ENCODE measurements at places on chromosomes 5 and 9.

- no peak for DNase-seq
These were observed 1106.4 kb downstream of the CDH18 start for GRCh38 chr5:18881615-18882014.

GRCh38 chr9:130201399-130201873 is 29.2 kb downstream of the NCS1 start:
- DNase-seq, result no peak

- no peak for DNase-seq
These were observed 180.2 kb downstream of the ALDH1A1 start for GRCh38 chr9:72772661-72773060.

DNA sequence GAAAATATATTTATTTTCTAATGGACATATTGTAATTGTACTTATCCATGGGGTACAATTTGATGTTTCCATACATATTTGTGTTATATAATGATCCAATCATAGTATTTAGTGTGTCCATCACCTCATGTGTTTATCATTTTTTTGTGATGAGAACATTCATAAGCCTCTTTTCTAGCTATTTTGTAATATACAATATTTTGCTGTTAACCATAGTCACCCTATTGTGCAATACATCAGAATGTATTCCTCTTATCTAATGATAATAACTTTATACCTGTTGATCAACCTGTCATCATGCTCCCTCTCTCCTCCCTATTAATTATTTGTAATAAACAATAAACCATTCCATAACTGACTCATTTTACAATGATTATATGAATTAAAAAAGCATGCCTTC is 93.2 kb downstream of the ISL1 start:
- no peak for DNase-seq

DNA sequence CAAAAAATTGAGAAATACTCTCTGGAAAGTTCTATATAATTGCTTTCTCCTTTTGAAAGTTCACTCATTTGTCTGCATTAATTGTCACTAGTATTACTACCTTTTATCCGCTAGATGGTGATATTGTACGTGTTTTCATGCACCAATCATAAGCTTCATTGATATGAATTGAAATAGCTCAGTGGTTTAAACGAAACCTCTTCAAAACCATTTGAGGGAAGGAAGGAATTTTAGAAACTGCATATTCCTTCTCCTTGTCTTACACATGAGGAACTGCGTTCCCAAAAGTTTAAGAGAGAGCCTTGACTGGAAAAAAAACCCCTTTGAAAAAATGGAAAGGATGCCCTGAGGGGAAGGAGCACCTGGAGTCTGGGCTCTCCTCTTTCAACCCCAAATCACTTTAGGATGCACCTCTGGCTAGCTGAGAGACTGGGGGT is 98.6 kb downstream of the YTHDC2 start:
- peak; percentile 24 for DNase-seq

- DNase-seq, result no peak
These were observed 37.1 kb downstream of the FAM13B start for GRCh38 chr5:137995749-137996128.

GRCh38 chr5:66884564-66885243 is 288.5 kb downstream of the MAST4 start:
- no peak for DNase-seq

- no peak for DNase-seq
These were observed 18.5 kb downstream of the CCDC69 start for GRCh38 chr5:151205411-151205810.

- DNase-seq, result no peak
These were observed 203.1 kb upstream of the EFNA5 start for GRCh38 chr5:107873877-107874276.

DNA sequence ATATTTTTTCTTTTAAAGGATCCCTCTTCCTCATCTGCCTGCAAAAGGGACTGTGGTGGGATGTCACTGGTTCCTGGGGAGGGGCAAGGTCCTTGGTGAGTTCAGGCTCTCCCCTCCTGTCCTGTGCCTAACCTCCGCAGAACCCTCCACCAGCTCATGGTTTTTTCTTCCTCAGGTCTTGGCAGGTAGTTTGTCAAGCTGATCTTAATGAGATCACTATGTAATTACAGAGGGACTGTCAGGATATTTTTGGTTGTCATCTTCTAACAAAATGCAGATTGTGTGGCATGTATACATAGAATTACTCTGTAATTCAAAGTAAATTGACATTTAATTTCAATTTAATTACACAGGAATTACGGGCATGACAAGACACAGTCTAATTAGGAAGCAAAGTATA is 150.3 kb upstream of the SEMA6A start:
- DNase-seq, result no peak

DNA sequence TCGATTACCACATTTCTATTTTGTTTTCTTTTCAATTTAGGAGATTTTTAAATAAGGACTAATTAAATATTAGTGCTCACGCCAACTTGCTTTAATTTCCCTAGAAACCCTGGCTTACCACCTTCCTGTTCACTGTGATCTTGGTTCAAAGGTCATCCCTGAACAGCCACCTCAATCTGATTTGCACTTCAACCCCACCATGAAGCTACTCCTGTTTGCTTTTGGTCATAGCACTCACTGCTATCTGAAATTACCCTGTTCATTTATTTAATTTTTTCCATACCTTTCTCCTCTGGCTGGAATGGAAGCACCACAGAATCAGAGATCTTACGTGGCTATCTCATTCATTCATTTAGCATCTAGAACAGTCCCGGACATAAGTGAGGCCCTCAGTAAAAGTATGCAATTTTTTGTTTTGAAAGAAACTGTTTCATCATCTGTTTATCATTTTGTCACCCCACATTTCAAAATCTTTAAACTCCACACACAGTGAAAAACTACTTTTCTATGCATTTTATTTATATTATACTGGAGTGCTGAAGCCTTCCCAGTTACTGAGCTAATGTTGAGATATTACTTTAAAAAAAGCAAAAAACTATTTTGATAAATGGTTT is 17.2 kb upstream of the ADAMTSL1 start:
- no peak for DNase-seq

- no peak for DNase-seq
These were observed 61.2 kb upstream of the CNOT6 start for GRCh38 chr5:180433032-180433422.

DNA sequence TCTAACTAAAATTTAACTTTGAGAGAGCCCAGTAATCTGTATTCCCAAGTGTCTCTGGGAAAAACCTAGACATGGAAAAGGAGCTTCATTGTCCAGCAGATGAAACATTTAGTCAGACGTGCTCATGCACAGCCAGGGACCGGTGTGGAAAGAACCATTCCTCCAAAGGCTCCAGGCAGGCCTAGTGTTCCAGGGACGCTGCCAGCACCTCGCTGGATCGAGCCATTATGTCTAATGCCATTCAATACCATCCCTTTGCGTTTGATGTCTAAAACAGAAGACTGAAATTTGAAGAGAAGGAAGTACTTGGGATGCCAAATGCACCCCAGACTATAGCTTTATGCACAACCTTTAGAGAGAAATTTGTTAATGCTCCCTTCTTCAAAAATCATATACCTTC is 1.4 kb upstream of the CHSY3 start:
- DNase-seq, result no peak

DNA sequence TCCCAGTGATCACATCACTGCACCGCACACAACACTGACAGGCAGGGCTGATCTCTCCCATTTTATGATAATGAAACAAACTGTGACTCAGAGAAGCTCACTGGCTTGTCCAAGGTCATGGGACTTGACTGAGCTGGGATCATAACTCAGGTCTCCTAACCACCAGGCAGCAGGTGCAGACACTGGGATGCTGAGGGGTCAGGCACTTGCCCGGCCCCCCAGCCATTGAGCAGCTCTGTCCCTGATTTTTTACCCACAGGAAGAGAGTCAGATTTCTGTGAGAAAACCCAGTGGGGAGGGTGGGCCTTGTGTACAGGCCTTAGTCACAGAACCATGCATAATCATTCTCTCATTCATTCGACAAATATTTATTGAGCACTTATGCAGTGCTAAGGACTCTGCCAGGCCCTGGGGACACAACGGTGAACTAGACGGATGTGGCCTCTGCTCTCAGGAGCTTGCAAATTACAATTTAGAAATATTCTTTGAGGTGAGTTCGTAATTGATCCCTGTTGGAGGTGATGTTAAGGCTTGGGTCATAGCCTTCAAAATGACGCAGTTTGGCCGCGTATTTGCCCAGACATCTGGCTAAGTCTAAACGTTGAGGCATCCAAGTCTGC is 54.5 kb upstream of the TGFBR1 start:
- DNase-seq, result no peak

DNA sequence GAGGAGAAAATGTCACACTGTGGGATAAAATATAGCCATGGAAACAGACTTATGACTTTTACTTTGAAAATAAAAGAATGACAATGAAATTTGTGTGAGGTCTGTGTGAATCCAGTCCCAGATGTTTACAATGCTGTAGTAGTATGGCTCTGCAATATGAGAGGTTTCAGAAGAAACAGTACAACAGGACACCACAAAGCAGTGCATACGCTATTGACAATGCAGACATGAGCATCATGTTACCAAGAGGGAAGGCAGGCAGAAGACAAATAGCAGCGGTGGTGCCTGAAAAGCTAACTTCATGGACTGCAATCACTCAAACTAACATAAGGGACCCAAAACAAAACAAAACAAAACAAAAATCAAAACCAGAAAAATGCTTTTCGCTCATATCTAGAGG is 1.8 kb downstream of the FGF10 start:
- no peak for DNase-seq

- DNase-seq, result no peak
These were observed 29.3 kb downstream of the RCL1 start for GRCh38 chr9:4822057-4822456.
